ENCODE measurements at places on chromosomes 2 and 18.

- DNase-seq, result no peak
Observed at GRCh38 chr18:26653943-26654615, 105.7 kb upstream of the KCTD1 start.

GRCh38 chr2:160355080-160355479 lies 138.5 kb downstream of the RBMS1 start:
- DNase-seq, result no peak

DNA sequence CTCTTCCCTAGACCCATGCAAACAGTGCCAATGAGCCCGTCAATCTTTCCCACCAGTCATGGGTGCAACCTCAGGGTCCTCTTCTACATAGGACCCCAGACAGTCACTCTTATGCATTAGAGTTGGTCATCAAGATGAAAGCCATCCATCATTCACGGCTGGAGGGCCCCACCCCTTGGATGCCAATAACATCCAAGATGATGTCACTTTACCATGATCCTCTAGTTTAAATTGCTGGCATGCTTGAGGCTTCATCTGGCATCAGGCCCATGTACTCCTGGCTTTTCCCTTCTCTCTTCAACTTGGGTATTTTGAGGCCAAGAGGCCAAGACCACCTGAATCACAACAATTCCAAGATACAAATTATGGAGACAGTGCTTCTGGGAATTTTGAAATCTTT lies 91.1 kb upstream of the MAPK4 start:
- no peak for DNase-seq

DNA sequence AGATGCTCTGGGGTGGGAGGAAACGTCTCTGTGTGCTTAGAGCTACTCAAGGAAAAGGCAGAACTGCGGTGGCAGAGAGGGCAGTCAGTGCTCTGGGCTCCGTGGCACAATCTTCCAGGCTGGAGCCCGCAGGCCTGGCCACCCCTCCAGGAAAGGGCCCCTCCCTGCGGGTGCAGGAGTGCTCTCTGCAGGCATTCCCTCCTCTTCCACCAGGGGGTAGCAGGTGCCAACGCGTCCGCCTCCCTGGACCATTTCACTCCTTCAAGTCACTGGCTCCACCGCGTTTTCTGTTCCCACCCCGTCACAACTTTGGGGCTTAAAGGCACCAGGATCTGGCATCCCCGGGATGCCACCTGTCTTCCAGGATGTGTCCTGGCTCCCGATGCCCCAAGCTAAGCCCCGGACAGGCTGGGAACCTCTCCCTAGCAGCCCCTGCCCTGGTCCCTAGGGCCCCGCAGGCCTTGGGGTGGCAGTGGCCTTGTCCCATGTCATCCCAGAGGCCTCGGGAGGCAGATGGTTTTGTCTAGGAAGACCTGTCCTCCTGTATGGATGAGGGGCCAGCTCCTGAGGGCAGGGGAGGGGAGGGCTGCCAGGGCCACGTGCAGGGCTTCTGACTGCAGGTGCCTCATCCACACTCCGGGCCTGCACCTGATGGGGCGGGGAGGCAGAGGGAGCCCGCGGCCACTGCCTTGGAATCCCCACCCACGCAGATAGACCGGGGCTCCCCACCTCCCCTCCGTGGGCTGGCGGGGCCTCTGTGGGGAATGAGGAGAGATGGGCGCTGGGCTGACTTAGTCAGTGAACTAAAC lies 26.4 kb downstream of the KCNIP3 start:
- peak; percentile 68 for DNase-seq

DNA sequence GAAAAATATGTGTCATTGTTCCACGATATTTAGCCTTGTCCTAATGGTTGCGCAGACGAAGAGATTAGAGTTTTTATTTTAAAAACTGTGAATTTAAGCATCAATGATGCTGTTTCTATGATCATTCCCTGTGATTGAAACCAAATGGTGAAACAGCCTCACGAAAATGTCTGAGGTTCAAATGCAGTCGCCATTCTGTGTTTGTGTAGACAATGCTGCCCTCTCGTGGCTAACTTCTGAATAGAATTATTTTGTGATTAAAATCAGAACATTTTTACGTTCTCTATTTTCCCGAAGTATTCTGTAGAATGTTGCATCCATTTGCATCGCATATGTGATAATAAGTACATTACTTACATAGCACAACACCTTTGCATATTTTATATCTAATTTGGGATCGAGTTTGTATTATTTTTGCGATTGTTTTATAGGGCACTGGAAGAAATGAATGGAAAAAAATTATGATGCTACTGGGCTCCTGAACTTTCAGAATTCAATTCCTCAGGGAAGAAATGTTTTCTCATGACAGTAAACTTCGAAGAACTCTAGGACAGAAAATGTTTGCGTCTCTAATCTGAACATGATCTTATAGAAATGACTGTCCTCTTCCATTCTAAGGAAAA lies 54.8 kb upstream of the CREB1 start:
- DNase-seq, result peak; percentile 83

GRCh38 chr2:88753833-88754584 lies 62.5 kb downstream of the RPIA start:
- DNase-seq, result peak; percentile 92

DNA sequence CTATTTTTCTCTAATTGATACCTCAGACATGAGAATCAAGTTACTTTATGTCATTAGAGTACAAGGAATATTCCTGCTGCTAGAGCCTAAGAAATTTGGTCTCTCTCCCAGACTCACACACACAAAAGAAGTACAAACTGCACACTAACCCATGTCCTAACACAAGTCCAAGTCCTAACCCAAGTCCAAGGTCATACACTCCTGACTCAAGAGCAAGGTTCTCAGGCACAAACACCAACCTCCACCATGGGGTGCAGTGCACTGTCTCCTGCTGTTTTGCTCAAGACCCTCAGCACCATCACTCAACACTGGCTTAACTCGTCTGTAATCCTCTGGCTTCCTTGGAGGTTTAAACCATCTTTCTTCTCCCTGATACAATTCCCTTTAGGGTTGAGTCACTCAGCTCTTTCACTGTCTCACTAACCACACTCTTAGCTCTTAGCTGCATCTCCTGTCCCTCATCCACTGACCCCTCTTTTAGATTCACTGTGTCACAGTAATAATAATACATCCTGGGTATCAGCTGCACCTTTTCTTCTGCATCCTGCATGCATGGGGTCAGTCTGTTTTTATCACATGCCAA lies 129.8 kb downstream of the BCL2L11 start:
- no peak for DNase-seq

GRCh38 chr18:76265497-76266235 lies 229.4 kb downstream of the ZNF516 start:
- DNase-seq, result no peak

DNA sequence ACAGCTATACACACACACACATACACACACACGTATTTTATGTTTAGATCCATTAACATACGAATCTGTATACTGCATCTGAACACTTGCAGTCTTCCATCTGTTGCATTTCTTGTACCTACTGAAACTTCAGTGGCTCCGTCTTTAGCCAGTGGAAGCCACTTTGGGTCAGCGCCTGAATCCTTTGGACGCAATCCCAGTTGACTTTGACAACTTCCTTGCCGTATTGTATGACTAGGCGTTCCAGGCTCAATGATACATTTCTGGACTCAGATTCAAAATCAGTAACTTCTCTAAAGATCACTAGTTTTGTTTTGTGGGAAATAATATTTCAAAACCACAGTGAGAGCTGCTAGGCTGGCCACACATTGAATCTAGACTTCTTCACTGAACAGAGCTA lies 101.5 kb upstream of the GPC1 start:
- no peak for DNase-seq

DNA sequence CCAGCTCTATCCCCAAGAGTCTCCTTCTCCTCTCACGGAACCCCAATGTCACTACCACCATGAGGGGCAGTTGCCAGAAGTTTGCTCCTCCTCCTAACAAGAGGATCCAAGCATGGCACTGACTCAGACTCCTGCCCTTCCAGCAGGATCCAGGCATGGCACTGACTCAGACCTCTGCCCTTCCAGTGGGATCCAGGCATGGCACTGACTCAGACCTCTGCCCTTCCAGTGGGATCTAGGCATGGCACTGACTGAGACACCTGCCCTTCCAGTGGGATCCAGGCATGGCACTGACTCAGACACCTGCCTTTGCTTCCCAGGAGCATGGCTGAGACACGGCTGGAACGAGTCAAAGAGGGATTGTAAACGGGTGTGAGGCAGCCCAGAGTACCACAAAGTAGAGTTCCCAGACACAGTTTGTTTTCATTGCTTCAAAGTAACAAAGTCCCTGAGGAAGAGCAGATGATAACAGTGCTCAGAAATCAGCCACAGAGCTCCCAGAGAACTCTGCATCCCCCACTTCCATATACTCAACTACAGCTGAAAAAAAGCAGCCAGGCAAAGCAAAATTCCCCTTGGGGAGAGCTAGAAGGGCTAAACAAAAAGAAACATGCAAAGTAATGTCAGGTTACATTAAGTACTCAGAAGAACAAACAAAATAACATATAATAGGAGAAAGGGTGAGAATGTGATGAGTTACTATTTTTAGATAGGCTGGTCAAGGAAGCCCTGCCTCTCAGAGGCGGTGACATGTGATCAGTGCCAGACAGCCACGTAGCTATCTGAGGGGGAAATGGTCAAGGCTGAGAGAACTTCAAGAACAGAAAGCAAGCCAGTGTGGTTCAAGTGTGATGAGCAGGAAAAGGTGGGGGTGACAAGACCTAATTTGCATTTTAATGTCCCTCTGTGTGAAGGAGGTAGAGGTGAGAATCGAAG lies 3.0 kb downstream of the BUB1 start:
- DNase-seq, result peak; percentile 83

GRCh38 chr2:105609746-105610402 lies 134.8 kb upstream of the NCK2 start:
- DNase-seq, result no peak

DNA sequence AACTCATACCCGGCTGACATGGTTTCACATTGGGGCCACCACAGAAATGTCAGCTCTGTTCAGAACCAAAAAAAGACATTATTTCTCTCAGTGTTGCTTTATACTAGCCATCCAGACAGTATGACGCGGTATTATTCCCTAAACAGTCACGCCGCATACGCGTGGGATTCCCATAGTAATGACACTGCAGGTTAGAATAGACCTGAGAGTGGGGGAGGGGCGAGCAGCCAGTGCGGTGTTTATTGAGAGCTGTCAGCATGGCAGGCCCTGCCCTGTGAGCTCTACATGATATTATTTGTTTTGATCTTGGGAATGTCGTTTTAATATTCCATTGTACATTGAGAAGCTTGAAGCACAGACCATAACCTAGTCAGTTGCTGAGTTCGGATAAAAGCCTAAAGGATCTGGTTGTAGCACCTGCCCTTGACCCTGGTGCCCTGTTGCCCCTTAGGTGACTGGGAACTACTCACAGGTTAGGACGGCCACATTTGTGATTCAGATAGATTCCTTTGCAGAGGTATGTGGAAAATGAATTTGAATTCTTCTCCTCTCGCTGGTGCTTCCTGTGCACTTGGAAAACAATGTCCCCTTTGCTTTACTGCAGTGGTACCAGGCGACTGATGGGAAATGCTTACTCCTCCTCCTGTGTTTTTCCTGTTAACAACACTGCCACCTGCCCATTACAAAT lies 150.1 kb downstream of the ARHGAP28 start:
- DNase-seq, result no peak

DNA sequence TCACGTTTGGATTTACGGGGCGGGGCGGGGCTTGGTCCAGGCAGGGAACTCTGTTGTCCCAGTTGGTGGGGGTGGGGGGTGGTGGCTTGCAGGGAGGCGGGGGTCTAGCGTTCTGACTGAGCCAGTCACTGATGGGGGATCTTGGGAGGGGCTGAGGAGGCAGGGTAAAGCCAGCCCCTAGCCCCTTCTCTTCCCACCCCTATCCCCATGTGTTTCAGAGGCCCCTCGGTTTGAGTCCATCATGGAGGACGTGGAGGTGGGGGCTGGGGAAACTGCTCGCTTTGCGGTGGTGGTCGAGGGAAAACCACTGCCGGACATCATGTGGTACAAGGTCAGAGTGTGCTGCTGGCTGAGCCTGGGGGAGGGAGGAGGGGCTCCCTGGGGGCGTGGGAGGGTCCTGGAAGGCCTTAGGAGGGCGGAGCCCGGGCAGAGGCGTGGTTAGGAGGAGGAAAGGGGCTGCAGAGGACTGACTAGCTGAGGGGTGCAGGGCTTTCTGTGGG lies 22.0 kb upstream of the GMPPA start:
- no peak for DNase-seq

- no peak for DNase-seq
Observed at GRCh38 chr18:73681912-73682311, 465.7 kb downstream of the FBXO15 start.

- DNase-seq, result no peak
Observed at GRCh38 chr2:81355436-81355835, 1050.9 kb upstream of the LRRTM1 start.

DNA sequence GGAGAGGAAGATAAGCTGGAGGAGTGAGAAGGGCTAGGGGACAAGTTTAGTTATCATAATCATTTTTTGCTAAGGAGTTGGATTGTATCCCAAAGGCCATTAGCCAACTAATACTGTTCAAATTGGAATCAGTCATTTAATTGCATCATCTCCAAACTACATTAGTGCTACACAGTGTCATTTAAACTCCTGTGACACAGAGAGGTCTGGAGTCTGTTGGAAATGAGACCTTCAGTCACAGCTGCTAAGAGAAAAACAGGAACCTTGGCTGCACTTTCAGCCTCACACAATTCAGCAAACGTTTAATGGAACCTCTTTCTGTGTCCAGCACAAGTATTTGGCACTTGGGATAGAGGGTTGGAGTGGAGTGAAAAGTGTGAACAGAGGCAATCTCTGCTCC lies 175.5 kb upstream of the MGAT5 start:
- DNase-seq, result no peak

DNA sequence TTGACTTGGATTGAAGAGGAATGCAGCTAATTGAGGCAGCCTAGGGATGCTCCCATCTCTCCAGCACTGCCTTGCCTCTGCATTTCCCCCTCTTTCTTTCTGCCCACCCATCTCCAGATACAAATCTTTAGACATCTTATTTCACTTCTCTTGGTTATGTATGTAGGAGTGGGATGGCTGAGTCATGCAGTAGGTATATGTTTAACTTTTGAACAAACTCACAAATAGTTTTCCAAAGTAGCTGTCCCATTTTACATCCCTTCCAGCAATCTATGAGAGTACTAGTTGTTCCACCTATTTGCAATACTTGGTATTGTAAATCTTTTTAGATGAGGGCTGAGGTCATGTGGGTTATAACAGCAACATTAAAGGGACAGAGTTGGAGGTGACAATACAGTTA lies 329.9 kb downstream of the DYSF start:
- DNase-seq, result no peak

DNA sequence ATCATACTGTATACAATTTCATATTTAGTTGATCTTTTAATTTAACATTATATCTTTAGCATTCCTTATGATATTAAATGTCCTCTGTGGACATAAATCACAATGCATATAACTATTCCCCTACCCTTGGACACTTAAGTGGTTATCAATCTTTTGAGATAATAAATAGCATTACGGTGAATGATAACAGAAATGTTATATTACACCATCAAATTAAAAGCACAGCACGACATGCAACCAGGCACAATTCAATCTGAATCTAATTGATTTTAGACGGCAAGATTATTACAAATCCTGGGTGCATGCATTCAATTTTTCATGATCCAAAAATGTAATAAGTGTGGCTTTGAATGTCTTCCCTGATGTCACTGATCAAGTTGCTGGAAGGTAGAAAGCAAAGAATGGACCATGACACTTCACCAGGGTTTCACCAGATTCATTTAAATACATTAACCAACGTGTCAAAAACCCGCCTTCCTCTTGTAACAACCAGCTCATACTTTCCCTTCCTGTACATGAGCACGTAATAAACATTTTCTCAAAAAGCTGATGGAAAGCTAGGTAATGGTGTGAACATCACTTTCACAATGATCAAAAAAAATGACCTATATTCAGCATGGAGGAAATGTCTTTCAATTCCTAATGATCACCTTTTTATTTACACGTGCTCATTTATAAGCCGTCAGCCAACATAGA lies 513.7 kb upstream of the ID2 start:
- DNase-seq, result no peak
